ENCODE measurements at places on chromosomes 1 and 21. TPM values are rescaled to one million over a fixed set of nuclear protein-coding genes. Genes with fewer than 3 reads are reported as not detected.

GRCh38 chr1:53334312-53334711 is 6.4 kb upstream of the LRP8 start:
- no peaks in the 10 kb centered on the region for H3K27me3 ChIP-seq
- no peaks in the 10 kb centered on the region for H3K4me1 ChIP-seq
- no peaks in the 10 kb centered on the region for H3K36me3 ChIP-seq
- no peak overlapping the region for H3K27ac ChIP-seq
- DNase-seq, result peak; percentile 36

GRCh38 chr1:33328817-33329216 is 7.9 kb upstream of the A3GALT2 start:
- peak overlapping the region; percentile 39 for H3K27ac ChIP-seq
- H3K27me3 ChIP-seq, result no peaks in the 10 kb centered on the region
- H3K4me1 ChIP-seq, result no peaks in the 10 kb centered on the region
- DNase-seq, result peak; percentile 55

GRCh38 chr1:173395762-173396161 is 81.4 kb upstream of the PRDX6 start:
- no peak for DNase-seq
- no peak overlapping the region for H3K27ac ChIP-seq
- H3K27me3 ChIP-seq, result no peaks in the 10 kb centered on the region

GRCh38 chr21:36245649-36246048 is 74.3 kb upstream of the MORC3 start:
- no peak overlapping the region for H3K4me3 ChIP-seq
- H3K27me3 ChIP-seq, result no peaks in the 10 kb centered on the region

DNA sequence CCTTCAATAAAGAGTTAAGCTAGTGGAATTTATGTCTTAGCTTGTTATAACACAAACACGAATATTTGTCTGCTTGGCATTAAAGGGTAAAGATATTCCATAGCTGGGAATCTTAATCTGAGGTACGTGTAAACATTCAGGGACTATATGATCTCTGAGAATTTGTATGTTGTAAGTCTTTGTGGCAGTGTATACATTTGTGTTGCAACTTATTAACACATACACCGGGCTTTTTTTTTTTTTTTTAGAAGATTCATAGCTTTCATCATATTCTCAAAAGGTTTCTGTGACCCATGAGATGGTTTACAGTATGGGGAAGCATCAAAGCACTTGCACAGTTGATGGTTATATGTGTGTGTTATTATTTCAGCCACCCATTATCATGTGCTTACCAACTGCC is 3.0 kb downstream of the GGPS1 start:
- no peak for DNase-seq
- H3K4me3 ChIP-seq, result no peak overlapping the region
- peaks cover 38% of the 10 kb centered on the region for H3K4me1 ChIP-seq
- H3K27ac ChIP-seq, result no peak overlapping the region
- H3K36me3 ChIP-seq, result no peaks in the 10 kb centered on the region

DNA sequence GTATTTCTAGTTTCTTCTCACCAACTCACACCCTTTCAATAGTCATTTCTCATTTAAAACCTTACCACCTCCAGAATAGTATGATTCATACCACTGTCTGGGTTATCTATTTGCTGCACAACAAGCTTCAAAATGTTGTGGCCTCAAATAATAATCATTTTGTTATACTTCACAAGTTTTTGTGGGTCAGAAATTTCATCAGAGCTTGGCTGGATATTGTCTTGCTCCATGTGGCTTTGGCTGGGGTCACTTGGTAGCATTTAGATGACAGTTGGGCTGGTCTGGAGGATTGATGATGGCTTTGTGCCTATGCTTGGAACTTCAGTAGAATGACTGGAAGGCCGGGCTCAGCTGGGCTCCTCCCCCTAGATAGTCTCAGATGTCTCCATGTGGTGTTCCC is 66.0 kb downstream of the TGFB2 start:
- no peaks in the 10 kb centered on the region for H3K27me3 ChIP-seq
- no peak overlapping the region for H3K27ac ChIP-seq
- H3K36me3 ChIP-seq, result no peaks in the 10 kb centered on the region

GRCh38 chr1:30569384-30569783 is 154.0 kb downstream of the MATN1 start:
- no peaks in the 10 kb centered on the region for H3K36me3 ChIP-seq
- no peaks in the 10 kb centered on the region for H3K27me3 ChIP-seq
- no peak overlapping the region for H3K27ac ChIP-seq

- peak; percentile 84 for DNase-seq
- H3K36me3 ChIP-seq, result no peaks in the 10 kb centered on the region
- H3K4me1 ChIP-seq, result no peaks in the 10 kb centered on the region
Observed at GRCh38 chr1:111605576-111605975, 14.0 kb upstream of the RAP1A start.

GRCh38 chr1:109151146-109151990 is 37.5 kb downstream of the ELAPOR1 start:
- DNase-seq, result no peak
- H3K4me3 ChIP-seq, result no peak overlapping the region
- H3K36me3 ChIP-seq, result no peaks in the 10 kb centered on the region
- H3K27ac ChIP-seq, result no peak overlapping the region

DNA sequence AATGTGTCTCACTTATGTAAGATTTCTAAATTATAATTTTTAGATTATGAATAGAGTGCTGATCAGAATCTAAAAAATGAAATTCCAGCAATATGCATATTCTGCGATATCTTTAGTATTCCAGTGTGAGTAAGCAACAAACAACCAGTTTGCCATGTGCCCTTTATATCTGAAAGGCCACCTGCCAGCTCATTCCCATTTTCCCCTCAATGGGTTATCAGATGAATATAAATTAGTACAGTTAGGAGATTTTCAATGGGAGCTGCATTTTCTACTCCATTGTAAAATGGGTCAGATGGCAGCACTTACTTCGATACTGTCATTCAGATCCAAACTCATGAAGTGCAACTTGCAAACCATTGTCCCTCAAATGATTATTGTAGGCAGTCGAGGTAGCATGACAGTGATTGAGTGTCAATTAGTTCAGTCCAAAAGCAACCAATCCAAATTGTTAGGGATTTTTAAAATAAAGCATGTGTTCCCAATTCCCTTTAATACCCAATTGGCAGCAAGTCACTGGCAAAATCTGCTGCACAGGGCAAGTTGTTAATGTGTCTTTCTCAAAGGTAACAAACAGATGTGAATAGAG is 680.3 kb downstream of the LRRIQ3 start:
- no peaks in the 10 kb centered on the region for H3K27me3 ChIP-seq
- no peak overlapping the region for H3K4me3 ChIP-seq
- H3K36me3 ChIP-seq, result no peaks in the 10 kb centered on the region
- no peak for DNase-seq
- H3K27ac ChIP-seq, result no peak overlapping the region

- H3K4me3 ChIP-seq, result no peak overlapping the region
- peaks cover 13% of the 10 kb centered on the region for H3K4me1 ChIP-seq
- no peak overlapping the region for H3K27ac ChIP-seq
- H3K27me3 ChIP-seq, result no peaks in the 10 kb centered on the region
Observed at GRCh38 chr1:91402023-91402422, 2.6 kb downstream of the HFM1 start.

- no peak for DNase-seq
- H3K27me3 ChIP-seq, result no peaks in the 10 kb centered on the region
- no peaks in the 10 kb centered on the region for H3K4me1 ChIP-seq
- H3K36me3 ChIP-seq, result no peaks in the 10 kb centered on the region
- H3K27ac ChIP-seq, result no peak overlapping the region
Observed at GRCh38 chr21:25903607-25904006, 168.8 kb downstream of the GABPA start.

- no peak overlapping the region for H3K4me3 ChIP-seq
- no peaks in the 10 kb centered on the region for H3K36me3 ChIP-seq
- no peak for DNase-seq
- no peaks in the 10 kb centered on the region for H3K4me1 ChIP-seq
- H3K27ac ChIP-seq, result no peak overlapping the region
- H3K27me3 ChIP-seq, result peaks cover 8% of the 10 kb centered on the region
Observed at GRCh38 chr1:24195874-24196273, 8.8 kb upstream of the IFNLR1 start.

DNA sequence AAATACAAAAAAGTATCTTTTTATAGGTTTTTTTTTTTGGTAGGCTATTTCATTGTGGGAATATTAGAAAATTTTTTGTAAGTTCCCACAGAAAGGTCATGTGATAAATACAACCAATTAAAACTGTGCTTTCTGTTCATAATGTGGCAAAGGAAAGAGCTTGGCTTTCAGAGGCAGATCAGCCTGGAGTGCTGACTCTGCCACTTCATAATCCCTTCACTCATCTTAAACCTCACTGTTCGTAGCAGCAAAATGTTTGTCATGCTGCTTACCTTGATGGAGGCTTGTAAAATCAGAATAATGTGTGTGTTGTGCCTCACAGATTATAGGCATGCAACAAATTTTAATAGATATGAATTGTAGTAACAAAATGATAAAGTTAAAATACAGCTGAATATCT is 176.8 kb downstream of the ZP4 start:
- no peak overlapping the region for H3K27ac ChIP-seq
- no peaks in the 10 kb centered on the region for H3K4me1 ChIP-seq
- H3K36me3 ChIP-seq, result no peaks in the 10 kb centered on the region
- H3K27me3 ChIP-seq, result no peaks in the 10 kb centered on the region
- H3K4me3 ChIP-seq, result no peak overlapping the region

GRCh38 chr21:30689822-30690221 is 28.8 kb downstream of the KRTAP21-3 start:
- H3K4me1 ChIP-seq, result no peaks in the 10 kb centered on the region
- H3K36me3 ChIP-seq, result no peaks in the 10 kb centered on the region
- no peaks in the 10 kb centered on the region for H3K27me3 ChIP-seq
- H3K4me3 ChIP-seq, result no peak overlapping the region

- peak; percentile 91 for DNase-seq
- peak overlapping the region; percentile 87 for H3K27ac ChIP-seq
- no peaks in the 10 kb centered on the region for H3K36me3 ChIP-seq
- H3K4me1 ChIP-seq, result no peaks in the 10 kb centered on the region
- H3K4me3 ChIP-seq, result peak overlapping the region; percentile 47
Observed at GRCh38 chr1:156706657-156707416, 1.5 kb upstream of the CRABP2 start.

GRCh38 chr21:26815197-26815596 is 30.0 kb downstream of the ADAMTS1 start:
- H3K27me3 ChIP-seq, result no peaks in the 10 kb centered on the region
- no peak for DNase-seq
- H3K36me3 ChIP-seq, result no peaks in the 10 kb centered on the region

OR2T35 gene
- total RNA-seq, result not detected

LCA5L gene
- total RNA-seq, result 5.5 TPM

LCE2C gene
- not detected for total RNA-seq

Measured in sigmoid colon (tissue), 7 donors.